ENCODE measurements at places on chromosomes 1 and 21.

DNA sequence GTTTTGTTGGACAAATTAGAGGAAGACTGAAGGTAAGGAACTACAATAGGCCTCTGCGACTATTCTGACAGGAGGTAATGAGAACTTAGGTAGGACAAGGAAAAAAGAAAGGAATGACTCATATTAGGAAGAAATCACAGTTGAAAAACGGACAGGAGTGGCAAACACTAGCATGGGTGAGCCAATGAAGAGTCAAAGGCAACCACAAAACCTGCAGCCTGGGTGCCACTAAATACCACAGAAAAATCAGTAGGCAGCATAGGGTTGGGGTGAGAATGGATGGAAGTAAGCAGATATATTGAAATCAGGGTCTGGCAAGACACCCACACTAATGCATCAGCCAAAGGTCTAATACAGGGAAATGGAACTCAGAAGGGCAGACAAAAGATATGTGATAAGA lies 10.0 kb downstream of the RBM34 start:
- no peak for DNase-seq

GRCh38 chr21:43274946-43275310 lies 106.1 kb downstream of the CRYAA start:
- DNase-seq: no peak

GRCh38 chr21:30710499-30710898 lies 8.1 kb downstream of the KRTAP21-3 start:
- DNase-seq: no peak

DNA sequence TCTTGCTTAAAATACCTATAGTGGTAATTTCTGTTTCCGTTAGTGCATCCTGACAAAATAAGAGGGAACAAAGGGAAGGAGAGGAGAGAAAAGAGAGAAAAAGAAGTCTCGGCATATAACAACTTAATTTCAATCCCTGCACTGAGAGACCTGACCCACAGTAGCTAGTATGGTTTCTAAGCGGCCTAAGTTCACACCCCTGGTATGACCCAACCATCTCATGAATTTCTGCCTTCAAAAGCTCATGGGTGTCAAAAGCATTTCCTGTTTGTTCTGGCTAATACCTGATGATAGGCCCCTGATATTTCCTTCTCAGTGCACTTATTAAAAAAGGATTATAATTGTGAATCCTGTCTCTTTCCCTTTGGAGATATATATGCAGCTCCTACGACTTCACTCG lies 32.1 kb upstream of the RGS1 start:
- no peak for DNase-seq

DNA sequence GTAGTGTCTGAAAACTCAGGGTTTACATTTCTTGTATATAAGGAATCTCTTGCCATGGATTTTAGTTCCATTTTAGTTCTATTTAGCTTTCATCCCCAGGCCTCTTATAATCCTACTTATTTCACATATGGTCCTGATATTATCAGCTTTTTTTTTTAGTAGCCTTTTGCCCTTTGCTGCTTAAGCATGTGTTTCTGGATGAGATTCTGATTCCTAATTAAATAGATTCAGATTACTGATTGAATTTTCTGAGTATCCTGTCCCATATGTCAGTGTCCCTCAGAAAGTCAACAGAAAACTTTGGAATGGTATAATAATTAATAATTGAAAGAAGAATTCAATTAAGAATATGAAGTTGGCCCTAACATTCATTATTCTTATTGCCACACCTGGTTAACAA lies 134.7 kb upstream of the HOOK1 start:
- DNase-seq: no peak

- no peak for DNase-seq
Observed at GRCh38 chr1:27994060-27994459, 34.3 kb downstream of the XKR8 start.

DNA sequence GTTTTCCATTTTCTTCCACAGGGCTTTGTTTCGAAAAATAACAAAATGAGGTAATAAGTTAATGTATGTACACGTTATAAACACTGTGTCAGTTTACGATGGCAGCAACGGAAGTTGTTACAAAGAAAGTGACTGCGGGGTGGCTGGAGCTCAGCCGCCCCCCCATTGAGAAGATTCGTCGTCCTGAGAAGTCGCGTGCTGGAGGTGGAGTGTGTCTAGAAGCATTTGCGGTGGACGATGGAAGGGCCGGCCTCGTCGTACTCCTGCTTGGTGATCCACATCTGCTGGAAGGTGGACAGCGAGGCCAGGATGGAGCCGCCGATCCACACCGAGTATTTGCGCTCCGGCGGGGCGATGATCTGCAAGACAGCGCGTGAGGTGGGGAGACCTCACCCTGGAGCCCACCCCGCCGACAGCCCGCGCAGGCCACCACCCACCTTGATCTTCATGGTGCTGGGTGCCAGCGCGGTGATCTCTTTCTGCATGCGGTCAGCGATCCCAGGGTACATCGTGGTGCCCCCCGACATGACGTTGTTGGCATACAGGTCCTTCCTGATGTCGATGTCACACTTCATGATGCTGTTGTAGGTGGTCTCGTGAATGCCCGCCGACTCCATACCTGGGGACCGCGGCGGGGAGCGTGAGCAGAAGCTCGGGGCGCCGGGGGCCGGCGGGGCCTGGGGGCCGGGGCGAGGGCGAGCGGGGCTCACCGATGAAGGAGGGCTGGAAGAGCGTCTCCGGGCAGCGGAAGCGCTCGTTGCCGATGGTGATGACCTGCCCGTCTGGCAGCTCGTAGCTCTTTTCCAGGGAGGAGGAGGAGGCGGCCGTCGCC lies 2.4 kb downstream of the ACTA1 start:
- DNase-seq: no peak

DNA sequence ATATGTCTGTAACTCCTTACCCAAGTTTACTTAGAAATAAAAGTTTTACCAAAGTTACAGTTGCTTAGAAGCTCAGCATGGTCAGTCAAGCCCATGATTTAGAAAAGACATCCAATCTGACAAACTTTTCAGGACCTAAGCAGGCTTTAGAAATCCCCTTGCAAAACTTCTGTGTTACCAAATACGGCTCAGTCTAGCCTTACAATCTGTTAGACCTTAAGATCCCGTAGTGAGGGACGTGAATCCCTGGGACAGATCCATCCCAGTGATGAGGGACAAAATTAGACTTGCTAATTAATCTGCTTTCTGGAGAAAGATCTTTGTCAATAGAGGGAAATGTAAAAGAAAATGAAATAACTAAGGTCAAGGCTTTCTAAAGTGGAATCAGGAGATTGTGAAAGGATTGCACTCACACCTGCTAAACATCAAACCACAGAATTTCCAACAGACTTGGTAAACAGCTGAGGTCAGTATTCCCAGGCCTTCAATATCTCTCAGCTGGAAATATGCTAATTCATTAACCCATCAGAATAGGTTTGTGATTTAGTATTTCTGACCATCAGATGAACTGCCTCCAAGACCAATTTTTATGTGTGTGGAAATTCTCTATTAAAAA lies 375.3 kb downstream of the DUSP10 start:
- DNase-seq: no peak

GRCh38 chr1:86926883-86927282 lies 12.4 kb downstream of the HS2ST1 start:
- no peak for DNase-seq

DNA sequence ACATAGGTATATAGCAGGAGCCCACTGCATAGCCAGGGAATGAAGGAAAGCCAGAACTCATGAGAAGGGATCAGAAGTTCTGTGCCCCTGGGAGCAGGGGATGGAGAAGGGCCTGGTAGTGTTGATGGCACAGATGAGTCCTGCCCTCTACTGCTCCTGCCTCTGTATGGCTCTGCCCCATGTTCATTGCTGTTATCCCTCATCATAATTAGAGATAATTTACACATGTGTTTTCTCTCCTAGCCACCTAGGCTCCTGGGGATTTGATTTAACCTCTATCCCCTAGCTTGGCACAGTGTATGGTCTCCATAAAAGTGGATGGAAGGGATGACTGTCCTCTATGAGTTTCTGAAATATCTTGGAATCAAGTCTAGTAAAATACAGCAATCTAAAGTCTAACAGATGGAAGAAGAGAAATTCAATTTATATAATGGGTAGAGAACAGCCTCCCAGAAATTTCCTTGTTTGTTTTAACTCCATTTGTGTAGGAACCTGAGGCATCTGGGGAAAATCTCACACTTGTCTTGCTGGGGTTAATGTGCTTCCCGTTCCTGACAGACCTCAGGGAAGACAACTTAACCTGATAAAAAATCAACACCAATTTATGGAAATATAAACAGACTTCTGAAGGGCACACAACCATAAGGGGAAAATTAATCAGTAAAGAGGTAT lies 393.8 kb downstream of the HHAT start:
- DNase-seq: no peak

GRCh38 chr1:204937901-204938300 lies 67.2 kb downstream of the NFASC start:
- no peak for DNase-seq

DNA sequence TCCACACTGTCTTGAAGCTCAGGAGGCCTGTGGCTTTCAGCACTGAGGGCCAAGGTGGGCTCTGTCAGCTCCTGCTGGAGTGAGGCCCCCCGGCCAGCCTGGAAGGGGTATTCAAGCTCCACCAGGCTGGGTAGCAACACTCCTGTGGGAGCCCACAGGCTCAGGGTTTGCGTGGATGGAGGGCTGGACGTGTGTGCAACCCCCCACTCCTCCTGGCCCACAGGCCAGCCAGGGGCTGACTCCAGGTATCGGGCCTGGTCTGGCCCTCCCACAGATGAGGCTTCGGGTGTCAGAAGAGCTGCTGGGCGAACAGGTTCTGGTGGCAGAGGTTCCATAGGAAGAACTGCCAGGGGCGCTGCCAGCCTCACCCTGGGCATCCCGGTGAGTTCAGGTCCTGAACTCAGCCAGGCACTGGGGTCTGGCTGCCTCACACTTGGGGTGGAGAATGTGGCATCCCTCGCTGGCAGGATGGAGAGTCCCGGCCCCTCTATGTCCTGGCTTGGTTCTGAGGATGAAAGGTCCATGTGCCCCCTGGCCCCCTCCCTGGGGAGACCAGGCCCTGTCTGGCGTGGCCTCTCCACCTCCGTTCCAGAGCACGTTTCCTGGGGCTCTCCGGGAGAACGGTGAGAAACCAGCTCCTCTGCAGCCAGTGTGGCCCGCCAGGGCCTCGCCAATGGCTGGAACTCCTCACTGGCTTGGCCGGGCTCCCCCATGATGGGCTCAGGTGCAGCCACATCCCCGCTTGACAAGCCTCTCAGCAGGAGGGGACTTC lies 64.6 kb upstream of the TARDBP start:
- no peak for DNase-seq

DNA sequence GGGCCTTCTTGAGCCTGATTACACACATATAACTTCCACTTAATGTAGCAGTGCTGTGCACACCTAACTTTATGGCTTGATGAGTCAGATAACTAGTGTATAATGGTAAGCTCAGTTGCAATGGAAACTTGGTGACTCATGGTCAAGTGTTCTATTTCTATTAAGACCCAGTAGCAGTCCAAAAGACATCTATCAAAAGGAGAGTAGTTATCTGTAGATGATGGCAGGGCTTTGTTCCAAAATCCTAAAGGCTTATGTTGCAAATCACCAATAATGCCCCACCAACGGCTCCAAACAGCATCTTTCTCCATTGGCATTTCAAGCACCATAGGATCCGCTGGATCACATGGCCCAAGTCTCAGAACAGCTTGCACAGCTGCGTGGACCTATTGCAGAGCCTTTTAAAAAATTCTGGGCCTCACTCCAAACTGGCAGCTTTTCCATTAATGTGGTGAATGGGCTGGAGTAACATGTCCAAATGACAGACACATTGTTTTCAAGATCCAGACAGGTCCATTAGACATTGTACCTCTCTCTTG lies 566.8 kb upstream of the USP24 start:
- peak; percentile 86 for DNase-seq

DNA sequence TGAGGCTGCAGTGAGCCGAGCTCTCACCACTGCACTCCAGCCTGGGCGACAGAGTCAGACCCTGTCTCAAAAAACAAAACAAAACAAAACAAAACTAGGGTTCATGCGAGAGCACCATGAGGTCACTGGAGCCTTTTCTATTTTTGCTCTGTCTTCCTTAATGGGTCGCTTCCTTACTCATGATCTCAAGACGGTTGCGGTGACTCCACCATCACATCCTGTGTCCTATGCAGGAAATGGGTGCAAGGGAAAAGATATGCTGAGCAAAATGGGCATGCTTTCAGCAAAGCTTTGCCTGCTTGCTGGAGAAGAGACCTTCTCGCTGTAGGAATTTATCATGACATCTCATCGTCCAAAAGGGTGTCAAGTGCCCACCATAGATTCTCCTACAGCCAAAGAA lies 36.4 kb downstream of the WNT9A start:
- no peak for DNase-seq

DNA sequence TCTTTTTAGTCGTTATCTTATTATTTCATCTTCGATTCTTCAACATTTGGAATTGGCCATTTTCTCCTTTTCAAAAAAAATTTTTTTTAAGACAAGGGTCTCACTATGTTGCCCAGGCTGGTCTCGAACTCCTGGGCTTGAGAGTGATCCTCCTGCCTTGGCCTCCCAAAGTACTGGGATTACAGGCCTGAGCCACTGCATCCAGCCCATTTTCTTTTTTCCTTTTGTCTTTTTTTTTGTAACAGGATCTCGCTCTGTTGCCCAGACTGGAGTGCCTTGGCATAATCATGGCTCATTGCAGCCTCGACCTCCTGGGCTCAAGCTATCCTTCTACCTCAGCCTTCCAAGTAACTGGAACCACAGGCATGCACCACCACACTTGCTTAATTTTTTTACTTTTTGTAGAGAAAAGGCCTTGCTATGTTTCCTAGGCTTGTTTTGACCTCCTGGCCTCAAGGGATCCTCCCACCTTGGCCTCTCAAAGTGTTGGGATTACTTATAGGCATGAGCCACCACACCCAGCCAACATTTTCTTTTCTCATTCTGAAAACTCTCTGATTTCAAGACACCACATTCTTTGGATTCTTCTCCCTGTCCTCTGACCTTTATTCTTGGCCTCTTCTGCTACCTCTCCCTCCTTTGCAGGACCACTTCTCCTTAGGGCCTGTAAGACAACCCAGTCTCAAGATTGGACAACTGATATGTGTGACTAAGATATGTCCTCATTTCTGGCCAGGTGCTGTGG lies 6.0 kb upstream of the MAP1LC3C start:
- DNase-seq: no peak

DNA sequence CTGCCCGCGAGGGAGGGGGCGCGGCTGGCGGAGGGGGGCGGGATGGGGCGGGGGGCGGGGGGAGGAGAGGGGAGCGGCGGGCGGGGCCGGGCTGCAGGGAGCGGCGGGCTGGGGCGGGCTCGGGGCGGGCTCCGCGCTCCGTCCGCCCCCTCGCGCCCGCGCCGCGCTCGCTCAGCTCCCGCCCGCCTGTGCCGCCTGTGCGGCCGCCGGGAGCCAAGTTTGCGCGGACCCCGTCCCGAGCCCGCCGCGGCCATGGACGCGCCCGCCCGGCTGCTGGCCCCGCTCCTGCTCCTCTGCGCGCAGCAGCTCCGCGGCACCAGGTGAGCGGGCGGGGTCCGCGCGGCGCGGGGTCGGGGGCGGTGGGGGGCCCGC lies at the start of gene GABRD:
GABRD (plus strand) TSS at position 174 of the 372 bp plus-strand sequence; CDS start at position 253, 79 bp downstream.
- no peak for DNase-seq

GRCh38 chr1:53543130-53543777 lies 84.1 kb downstream of the DMRTB1 start:
- no peak for DNase-seq

DNA sequence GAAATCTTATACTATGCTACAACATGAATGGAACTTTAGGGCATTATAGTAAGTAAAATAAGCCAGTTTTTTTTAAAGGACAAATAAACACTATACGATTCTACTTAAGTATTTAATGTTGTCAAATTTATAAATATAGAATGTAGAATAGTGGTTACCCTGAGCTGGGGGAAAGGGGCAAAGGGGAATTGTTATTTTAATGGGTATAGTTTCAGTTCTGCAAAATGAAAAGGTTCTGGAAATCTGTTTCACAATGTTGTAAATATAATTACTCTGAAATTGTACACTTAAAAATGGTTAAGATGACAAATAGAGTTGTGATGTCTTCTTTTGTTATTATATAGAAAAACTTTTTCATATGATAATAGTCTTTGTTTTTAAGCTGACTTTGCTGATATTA lies 366.3 kb downstream of the MRPL39 start:
- no peak for DNase-seq

All from fibroblast of skin of abdomen (primary cell).